Stimulated activated CD8-positive, alpha-beta memory T cell treated with anti-CD3 and anti-CD28 coated beads, Interleukin-4, amount 100 ng/mL, for 4 hours (primary cell): ENCODE measurements at places on chromosomes 4 and X.

GRCh38 chr4:1821679-1822567 is 28.8 kb downstream of the FGFR3 start:
- no peak for DNase-seq

GRCh38 chrX:17033225-17033624 is 86.8 kb downstream of the REPS2 start:
- no peak for DNase-seq

GRCh38 chr4:16253127-16253960 is 27.1 kb upstream of the TAPT1 start:
- no peak for DNase-seq

- DNase-seq, result no peak
These were observed 85.2 kb downstream of the FHDC1 start for GRCh38 chr4:153021276-153021675.

DNA sequence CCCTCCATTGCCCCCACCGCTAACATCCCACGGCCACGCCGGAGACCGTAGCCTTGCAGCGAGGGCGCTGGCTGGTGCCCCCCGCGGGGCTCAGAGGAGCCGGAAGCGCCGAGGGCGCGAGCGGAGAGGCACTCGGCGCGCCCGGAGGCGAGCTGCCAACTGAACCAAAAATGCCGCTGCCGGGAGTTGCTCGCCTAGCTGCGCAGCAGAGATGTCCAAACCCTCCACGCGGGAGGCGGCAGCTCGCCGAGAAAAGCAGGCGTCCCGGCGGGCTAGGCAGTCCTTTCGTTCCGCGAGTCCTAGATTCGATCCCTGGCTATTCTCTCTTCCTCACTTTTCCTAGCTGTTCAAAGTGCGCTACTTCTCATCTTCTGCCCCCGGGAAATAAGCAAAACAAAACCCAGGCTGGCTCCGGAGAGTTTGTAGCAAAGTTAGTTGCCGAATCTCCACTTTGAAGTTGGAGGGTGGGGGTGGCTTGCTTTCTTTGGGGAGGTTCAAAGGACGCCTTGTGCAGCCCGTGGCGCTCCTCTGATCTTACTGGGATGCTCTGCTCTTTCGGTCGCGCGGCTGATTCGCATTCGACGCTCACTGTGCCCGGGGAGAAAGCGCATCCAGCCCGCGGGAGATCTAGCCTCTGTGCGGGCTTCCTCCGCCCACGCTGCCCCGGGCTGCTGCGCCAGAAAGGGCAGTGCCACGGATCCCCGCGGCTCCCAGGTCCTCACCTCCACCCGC is 723 bp downstream of the NKX6-1 start:
- DNase-seq, result no peak

DNA sequence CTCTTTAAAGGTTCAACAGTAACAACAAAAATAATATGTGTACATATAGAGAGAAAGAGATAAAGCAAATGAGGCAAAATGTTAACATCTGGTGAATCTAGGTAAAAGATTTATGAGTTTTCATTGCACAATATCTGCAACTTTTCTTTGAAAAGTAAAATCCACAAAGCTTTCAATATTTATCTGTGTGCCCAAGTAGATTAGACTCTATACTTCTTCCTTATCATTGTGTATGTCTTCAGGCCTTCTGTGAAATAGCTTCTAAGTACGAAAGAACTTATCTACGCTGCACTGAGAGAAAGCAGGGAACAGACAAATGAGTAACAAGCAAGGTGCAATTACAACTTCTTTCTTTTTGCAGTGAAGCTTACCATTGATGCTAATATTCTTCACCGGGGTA is 81.6 kb downstream of the NPNT start:
- no peak for DNase-seq

GRCh38 chr4:54157606-54158005 is 57.6 kb downstream of the GSX2 start:
- DNase-seq, result no peak

DNA sequence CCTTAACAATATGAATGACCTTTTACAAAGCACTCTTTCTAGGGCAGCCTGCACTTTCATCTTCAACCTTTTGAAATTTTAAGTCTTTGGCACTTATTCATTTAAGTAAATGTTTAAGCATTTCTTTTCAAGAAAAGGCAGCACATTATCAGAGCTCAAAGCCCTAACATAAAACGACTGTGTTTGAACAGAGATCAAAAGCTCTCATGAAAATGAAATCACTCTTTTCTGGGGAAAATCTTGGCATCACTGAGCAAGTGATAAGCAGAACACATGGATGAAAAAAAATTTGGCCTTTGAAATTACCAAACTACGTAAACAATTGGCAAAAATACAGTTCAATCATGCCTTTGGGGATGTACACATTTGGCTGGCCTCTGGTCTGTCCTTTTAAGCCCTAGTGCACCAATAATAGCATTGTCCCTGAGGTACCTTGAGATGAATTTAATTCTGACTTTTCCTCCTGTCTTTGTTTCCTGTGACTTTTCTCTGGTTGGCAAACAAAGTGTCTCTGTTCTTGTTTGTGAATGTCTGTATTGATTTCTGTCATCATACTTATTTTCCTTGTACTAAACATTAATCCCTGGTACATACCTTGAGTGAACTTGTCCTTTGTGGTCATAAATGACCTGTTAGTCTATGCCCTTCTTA is 12.9 kb upstream of the ODAM start:
- no peak for DNase-seq

DNA sequence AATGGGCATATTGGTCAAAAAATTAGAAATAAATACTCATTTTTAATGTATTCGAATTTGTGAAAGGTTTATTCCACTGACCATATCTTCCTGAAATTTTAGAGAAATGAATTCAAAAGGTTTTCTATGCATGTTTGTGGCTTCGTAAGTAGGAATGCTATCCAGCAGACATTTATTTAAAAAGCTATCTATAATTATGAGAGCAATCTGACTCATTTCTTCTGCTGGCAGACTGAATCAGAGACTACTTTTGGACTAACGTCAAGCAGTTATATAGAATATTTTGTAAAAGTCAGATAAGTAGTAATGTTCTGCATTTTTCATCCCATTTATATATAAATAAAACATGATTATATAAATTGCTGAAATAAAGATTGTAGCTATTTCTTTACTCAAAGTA is 125.0 kb downstream of the SPCS3 start:
- no peak for DNase-seq

DNA sequence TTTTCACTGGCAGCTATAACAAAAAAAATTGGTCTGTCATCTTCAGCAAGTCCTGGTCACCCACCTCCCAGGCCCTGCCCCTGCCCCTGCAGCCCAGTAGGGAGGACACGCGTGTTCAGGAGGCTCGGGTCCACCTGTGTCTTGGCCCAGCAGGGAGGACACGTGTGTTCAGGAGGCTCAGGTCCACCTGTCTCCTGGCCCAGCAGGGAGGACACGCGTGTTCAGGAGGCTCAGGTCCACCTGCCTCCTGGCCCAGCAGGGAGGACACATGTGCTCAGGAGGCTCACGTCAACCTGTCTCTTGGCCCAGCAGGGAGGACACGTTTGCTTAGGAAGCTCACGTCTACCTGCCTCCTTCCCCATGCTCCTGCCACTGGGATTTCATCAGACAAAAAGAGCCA is 44.9 kb downstream of the HTT-AS start:
- DNase-seq, result no peak
